ENCODE measurements at places on chromosomes 4 and X.

DNA sequence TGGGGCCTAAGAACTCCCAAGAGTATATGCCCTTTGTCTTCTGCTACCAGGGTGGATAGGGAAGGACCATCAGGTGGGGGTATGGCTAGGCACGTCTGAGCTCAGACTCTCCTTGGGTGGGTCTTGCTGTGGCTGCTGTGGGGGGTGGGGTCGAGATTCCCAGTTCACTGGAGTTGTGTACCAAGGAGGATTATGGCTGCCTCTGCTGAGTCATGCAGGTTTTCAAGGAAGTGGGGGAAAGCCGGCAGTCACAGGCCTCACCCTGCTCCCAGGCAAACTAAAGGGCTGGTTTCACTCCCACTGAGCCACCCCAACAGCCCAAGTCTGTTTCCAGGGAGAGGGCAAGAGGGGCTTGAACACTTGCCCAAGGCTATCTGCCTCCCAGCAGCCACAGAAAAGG, 249.7 kb downstream of the NR3C2 start:
- no peaks in the 10 kb centered on the region for H3K27me3 ChIP-seq
- no peak overlapping the region for H3K27ac ChIP-seq
- no peak overlapping the region for H3K4me3 ChIP-seq
- DNase-seq = no peak

GRCh38 chrX:100381619-100382018, 28.5 kb downstream of the PCDH19 start:
- H3K27ac ChIP-seq = no peak overlapping the region
- H3K4me3 ChIP-seq = no peak overlapping the region
- H3K27me3 ChIP-seq = no peaks in the 10 kb centered on the region
- no peaks in the 10 kb centered on the region for H3K4me1 ChIP-seq
- no peak for DNase-seq

DNA sequence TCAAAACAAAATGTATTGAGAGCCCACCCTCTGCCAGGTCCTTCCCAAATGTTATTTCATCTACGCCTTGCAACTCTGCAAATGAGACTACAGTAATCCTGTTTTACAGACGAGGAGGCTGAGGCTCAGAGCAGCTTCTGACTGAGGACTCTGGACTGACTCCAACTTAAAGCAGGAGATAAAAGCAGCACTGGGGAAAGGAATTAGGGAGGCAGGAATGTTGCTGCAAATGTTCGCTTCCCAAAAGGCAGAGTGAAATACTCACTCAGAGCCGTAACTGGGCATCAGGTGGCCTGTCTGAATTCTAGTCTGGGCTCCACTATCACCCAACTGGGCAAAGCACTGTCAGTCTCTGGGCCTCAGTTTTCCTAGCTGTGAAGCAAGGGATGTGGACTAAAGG, 94.7 kb upstream of the SRD5A3 start:
- no peak for DNase-seq
- no peaks in the 10 kb centered on the region for H3K4me1 ChIP-seq
- H3K27ac ChIP-seq = no peak overlapping the region
- no peaks in the 10 kb centered on the region for H3K27me3 ChIP-seq
- no peaks in the 10 kb centered on the region for H3K36me3 ChIP-seq

DNA sequence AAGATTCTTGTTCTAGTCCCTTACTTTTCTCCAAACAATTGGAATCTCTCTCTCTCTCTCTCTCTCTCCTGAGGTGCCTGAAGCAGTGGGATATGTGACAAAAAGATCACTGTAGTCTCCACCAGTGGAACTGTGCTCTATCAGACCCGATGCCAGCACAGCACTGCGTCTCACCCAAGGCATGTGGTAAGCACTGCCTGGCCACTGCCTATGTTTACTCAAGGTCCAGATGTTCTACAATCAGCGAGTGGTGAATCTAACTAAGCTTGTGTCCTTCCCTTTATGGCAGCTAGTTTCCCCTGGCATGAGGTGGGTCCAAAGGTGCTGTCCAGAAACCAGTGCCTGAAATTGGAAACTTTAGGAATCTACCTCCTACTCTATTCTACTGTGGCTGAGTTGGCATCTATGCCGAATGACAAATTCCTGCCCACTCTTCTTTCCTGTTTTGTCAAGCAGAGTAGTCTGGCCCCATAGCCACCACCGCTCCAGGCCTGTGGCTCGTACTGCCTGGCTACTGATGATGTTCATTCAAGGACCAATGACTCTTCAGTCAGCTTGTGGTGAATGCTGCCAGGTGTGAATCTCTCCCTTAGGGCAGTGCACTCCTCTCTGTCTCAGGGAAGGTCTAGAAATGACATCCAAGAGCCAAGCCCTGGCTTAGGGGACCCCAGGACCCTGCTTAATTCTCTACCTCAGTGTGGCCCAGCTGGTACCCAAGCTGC, 416.5 kb downstream of the TEX13C start:
- DNase-seq = no peak
- no peaks in the 10 kb centered on the region for H3K27me3 ChIP-seq
- no peak overlapping the region for H3K4me3 ChIP-seq
- H3K36me3 ChIP-seq = no peaks in the 10 kb centered on the region

All from naive thymus-derived CD4-positive, alpha-beta T cell (primary cell).